Activated CD4-positive, alpha-beta T cell treated with anti-CD3 and anti-CD28 coated beads, Interleukin-2, amount 10 ng/mL, durations not matched to agents 24 days and 14 days (primary cell): ENCODE measurements at places on chromosomes 5 and 9. TPM values are rescaled to one million over a fixed set of nuclear protein-coding genes. Genes with fewer than 3 reads are reported as not detected.

Gene GPR150
- total RNA-seq: 0.33 and 0.56 TPM in 2 replicates

Gene ACSL6
- total RNA-seq: 36.9 and 39.6 TPM in 2 replicates

DNA sequence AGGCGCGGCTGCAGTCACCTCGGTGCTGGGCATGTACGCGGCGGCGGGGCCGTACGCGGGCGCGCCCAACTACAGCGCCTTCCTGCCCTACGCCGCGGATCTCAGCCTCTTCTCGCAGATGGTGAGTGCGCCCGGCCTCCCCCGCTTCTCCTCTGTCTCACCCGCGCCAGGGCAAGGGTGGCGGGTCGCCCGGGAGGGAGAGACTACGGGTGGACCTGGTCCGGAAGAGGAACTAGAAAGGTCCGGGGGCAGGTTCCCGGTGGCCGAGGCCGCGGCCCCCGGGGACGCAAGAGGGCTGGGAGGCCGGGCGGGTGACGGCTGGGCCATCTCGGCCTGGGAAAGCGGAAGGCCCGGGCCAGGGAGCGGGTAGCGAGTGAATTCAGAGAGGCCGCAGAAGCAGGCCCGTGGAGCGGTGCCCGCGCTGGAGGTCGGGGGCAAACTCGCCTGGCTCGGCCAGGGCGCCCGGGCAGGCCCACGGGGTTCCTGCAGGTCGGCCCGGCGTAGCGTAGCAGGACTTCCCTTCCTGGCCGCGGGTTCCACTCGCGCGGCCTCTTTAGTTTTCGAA lies 711 bp downstream of the IRX1 start:
- H3K4me3 ChIP-seq: no peak overlapping the region
- peaks cover 54% of the 10 kb centered on the region for H3K27me3 ChIP-seq
- peaks cover 2% of the 10 kb centered on the region for H3K36me3 ChIP-seq
- no peak overlapping the region for H3K27ac ChIP-seq
- H3K4me1 ChIP-seq: peaks cover 4% of the 10 kb centered on the region

DNA sequence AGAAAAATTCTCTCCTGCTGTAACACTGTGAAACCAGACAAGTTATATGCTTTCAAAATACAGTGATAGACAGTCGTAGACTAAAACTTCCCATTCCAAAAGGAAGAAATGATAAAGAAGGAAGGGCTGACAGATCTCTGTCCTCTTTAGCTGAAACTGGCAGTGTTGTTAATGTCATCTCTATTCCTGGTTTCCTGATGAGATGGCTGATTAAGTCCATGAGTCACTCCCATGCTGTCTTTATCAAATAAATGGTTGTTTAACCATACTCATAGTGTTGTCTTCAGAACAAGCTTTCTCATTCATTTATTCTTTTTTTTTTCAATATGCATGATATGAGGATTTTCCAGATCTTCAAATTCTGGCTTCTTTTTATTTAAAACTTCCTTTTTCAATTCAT lies 952.2 kb upstream of the WWC1 start:
- H3K27me3 ChIP-seq: no peaks in the 10 kb centered on the region
- no peaks in the 10 kb centered on the region for H3K4me1 ChIP-seq
- no peaks in the 10 kb centered on the region for H3K36me3 ChIP-seq
- DNase-seq: no peak
- no peak overlapping the region for H3K27ac ChIP-seq

GRCh38 chr9:125493384-125493783 lies 213.6 kb downstream of the MAPKAP1 start:
- no peaks in the 10 kb centered on the region for H3K4me1 ChIP-seq
- DNase-seq: no peak
- no peaks in the 10 kb centered on the region for H3K27me3 ChIP-seq
- no peaks in the 10 kb centered on the region for H3K36me3 ChIP-seq

DNA sequence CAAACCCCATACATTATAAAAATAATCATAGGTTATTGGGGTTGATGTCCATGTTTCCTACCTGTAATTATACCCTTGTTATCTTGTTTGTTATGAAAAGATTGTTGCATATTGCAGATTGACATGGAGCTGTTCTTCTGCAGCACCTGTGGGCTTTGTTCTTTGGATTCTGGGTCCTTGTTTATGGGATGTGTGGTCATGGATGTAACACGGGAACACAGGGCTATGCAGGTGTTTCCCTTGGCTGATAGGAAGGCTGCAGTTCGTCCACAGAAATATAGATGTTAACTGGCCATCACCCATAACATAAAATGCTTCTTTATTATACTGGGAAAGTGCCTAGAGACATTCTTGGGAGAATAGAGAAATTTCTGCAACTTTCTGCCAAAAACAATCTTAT lies 77.9 kb downstream of the FBXL7 start:
- H3K36me3 ChIP-seq: no peaks in the 10 kb centered on the region
- no peak overlapping the region for H3K27ac ChIP-seq
- no peaks in the 10 kb centered on the region for H3K4me1 ChIP-seq

- peaks cover 14% of the 10 kb centered on the region for H3K27me3 ChIP-seq
- H3K4me1 ChIP-seq: peaks cover 2% of the 10 kb centered on the region
- no peaks in the 10 kb centered on the region for H3K36me3 ChIP-seq
- no peak overlapping the region for H3K4me3 ChIP-seq
These were observed 10.3 kb downstream of the FAT2 start for GRCh38 chr5:151580858-151581257.

DNA sequence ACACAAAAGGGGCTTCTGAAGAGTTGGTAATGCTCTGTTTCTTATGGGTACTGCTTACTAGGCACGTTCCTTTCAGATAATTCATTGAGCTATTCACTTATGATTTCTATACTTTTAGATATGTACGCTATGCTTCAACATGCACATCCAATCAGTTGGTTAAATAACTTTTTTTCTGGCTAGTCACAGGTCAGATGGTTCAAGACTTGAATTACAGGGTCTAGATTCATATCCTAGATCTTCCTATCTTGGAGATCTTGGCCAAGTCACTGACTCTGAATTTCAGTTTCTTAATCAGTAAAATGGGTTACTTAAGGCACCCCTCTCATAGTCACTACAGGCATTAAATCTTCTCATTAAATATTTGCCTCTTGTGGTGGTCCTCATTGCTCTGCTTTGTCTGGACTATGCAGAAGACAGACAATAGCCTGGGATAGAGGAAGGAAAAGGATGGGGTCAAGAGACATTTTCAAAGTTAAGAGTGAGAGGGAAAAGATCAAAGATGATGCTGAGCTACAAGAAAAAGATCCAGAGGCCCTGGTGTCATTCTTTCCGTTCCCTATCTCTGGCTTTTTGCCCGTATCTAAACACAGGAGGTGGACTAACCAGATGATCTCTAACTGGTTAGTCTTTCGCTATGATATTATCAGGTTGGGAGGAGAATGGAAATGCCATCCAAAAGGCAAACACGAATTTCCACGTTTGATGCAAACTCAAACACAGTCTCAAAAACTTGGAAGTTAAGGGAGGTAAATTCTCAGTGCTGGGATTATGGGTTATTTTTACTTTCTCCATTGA lies 1.8 kb upstream of the CCDC180 start:
- H3K4me3 ChIP-seq: no peak overlapping the region
- no peaks in the 10 kb centered on the region for H3K4me1 ChIP-seq
- H3K27me3 ChIP-seq: peaks cover 2% of the 10 kb centered on the region
- DNase-seq: no peak
- no peaks in the 10 kb centered on the region for H3K36me3 ChIP-seq
- H3K27ac ChIP-seq: no peak overlapping the region

DNA sequence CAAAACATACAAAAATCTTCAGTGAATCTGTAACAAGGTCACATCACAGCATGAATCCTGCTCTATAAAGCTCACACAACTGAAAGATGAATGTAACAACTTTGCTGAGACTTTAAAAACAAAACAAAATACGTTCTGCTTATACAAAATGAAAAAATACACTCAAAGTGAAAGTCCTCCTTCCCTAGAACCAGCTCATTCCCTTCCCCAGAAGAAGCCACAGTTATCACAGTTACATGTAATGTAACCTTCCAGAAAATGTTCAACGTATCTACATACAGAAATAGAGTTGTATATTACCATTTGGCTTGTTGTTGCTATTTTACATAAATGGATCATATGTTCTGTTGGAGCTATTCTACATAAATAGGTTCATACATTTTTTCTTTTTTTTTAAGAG lies 2.6 kb downstream of the AUH start:
- H3K27me3 ChIP-seq: no peaks in the 10 kb centered on the region
- peaks cover 63% of the 10 kb centered on the region for H3K4me1 ChIP-seq
- peaks cover 57% of the 10 kb centered on the region for H3K36me3 ChIP-seq
- DNase-seq: no peak
- peak overlapping the region; percentile 93 for H3K4me3 ChIP-seq

DNA sequence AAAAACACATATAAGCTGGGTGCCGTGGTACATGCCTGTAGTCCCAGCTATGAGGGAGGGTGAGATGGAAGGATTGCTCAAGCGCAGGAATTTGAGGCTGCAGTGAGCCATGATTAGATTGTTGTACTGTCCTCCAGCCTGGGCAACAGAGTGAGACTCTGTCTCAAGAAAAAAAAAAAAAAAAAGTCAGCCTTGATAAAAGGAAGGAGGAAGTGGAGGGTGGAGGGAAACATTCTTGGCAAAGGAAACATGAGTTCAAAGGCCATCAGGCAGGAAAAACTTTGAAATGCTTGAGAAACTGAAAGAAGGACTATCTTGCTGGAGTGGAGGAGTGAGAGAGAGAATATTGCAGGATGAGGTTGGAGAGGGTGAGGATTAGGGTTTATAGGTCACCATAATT lies 18.3 kb upstream of the ANKHD1 start:
- no peak overlapping the region for H3K27ac ChIP-seq
- peaks cover 11% of the 10 kb centered on the region for H3K4me1 ChIP-seq
- H3K27me3 ChIP-seq: no peaks in the 10 kb centered on the region
- no peak overlapping the region for H3K4me3 ChIP-seq
- DNase-seq: no peak

GRCh38 chr9:27835746-27836145 lies 262.5 kb upstream of the C9orf72 start:
- no peak overlapping the region for H3K4me3 ChIP-seq
- H3K27me3 ChIP-seq: peaks cover 5% of the 10 kb centered on the region
- no peaks in the 10 kb centered on the region for H3K4me1 ChIP-seq

GRCh38 chr5:172839669-172840431 lies 5.8 kb downstream of the ERGIC1 start:
- no peak overlapping the region for H3K4me3 ChIP-seq
- DNase-seq: no peak
- H3K27ac ChIP-seq: no peak overlapping the region

- H3K4me3 ChIP-seq: no peak overlapping the region
- H3K36me3 ChIP-seq: no peaks in the 10 kb centered on the region
- H3K27me3 ChIP-seq: no peaks in the 10 kb centered on the region
- H3K27ac ChIP-seq: no peak overlapping the region
These were observed 309.6 kb upstream of the CCNH start for GRCh38 chr5:87722286-87722685.
